Immature natural killer cell (primary cell): ENCODE measurements at places on chromosomes 16 and 17. TPM values are rescaled to one million over a fixed set of nuclear protein-coding genes. Genes with fewer than 3 reads are reported as not detected.
A peak's percentile ranks its signal among the peaks of the same experiment; 100 is the strongest.

ZNF597 gene
- 1.2 TPM for polyA plus RNA-seq

KRTAP4-9 gene
- not detected for polyA plus RNA-seq

GLIS2 gene
- polyA plus RNA-seq: not detected

HASPIN gene
- 0.47 TPM for polyA plus RNA-seq

CES1 gene
- 8.1 TPM for polyA plus RNA-seq

SPEM3 gene
- polyA plus RNA-seq: not detected

HIRIP3 gene
- 14.1 TPM for polyA plus RNA-seq

IRX5 gene
- not detected for polyA plus RNA-seq

DNAH9 gene
- polyA plus RNA-seq: not detected

SLC47A1 gene
- polyA plus RNA-seq: not detected

PRRT2 gene
- not detected for polyA plus RNA-seq

CCL8 gene
- polyA plus RNA-seq: not detected

KRT34 gene
- polyA plus RNA-seq: not detected

CEP95 gene
- polyA plus RNA-seq: 7.1 TPM

VAT1L gene
- not detected for polyA plus RNA-seq

DNAH17 gene
- not detected for polyA plus RNA-seq

GRCh38 chr16:68369697-68370580 lies 59.1 kb downstream of the PRMT7 start:
- peak; percentile 54 for DNase-seq

GRCh38 chr16:25011891-25012514 lies 3.2 kb downstream of the ARHGAP17 start:
- DNase-seq: no peak

GRCh38 chr16:14564861-14565687 lies 65.0 kb downstream of the PARN start:
- DNase-seq: no peak

- no peak for DNase-seq
These were observed 2.8 kb downstream of the TAF1C start for GRCh38 chr16:84183911-84184591.

- no peak for DNase-seq
These were observed 245.9 kb upstream of the HSBP1 start for GRCh38 chr16:83561876-83562275.

GRCh38 chr16:87982581-87983041 lies 31.4 kb downstream of the BANP start:
- no peak for DNase-seq

GRCh38 chr17:21039839-21040575 lies 2.8 kb downstream of the USP22 start:
- no peak for DNase-seq

DNA sequence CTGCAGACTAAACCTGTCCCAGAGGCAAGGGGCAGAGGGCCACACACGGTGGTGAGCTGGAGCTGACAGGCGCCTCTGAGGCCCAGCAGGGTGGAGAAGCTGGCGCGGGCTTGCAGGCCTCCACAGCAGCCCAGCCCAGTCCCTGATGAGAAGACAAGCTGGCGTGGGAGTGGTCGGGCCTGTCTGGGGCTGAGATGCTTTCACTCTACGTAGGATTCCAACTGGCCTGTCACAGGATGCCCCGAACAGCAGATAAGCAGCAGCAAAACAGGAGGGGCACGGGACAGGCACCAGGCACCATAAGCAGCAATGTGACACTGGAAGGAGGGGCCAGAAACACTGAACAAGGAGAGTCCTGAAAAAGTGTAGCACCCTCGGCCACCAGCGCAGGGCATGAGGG lies 40.1 kb downstream of the PEMT start:
- DNase-seq: no peak

GRCh38 chr17:80696456-80696855 lies 151.8 kb downstream of the RPTOR start:
- DNase-seq: no peak

- no peak for DNase-seq
These were observed 156.0 kb downstream of the GSG1L start for GRCh38 chr16:27907457-27907972.

GRCh38 chr17:5714993-5715392 lies 130.7 kb upstream of the NLRP1 start:
- DNase-seq: no peak

DNA sequence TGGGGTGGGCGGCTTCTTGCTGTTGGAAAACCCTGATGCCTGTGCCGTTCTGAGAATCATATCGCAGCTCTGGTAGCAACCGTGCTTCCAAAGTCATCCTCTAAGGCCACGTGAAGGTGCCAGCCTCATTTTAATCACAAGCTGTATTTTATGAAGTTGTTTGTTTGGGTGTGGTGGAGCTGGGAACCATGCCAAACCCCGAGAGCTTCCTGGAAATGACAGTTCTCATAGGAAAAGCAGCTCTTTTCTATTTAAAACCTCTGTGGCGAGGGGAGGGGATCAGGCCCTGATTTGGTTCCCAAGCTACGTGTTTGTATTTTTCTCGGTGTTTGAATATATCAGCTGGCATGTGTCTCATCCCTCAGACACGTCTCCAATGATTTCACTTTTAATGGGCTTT lies 21.7 kb downstream of the KNOP1 start:
- DNase-seq: peak; percentile 8

- no peak for DNase-seq
These were observed 30.6 kb upstream of the TNRC6C start for GRCh38 chr17:77927777-77928518.

- DNase-seq: peak; percentile 26
These were observed 26.1 kb upstream of the AMZ2 start for GRCh38 chr17:68221786-68222185.

GRCh38 chr16:67613808-67614207 lies 31.1 kb upstream of the CARMIL2 start:
- no peak for DNase-seq

DNA sequence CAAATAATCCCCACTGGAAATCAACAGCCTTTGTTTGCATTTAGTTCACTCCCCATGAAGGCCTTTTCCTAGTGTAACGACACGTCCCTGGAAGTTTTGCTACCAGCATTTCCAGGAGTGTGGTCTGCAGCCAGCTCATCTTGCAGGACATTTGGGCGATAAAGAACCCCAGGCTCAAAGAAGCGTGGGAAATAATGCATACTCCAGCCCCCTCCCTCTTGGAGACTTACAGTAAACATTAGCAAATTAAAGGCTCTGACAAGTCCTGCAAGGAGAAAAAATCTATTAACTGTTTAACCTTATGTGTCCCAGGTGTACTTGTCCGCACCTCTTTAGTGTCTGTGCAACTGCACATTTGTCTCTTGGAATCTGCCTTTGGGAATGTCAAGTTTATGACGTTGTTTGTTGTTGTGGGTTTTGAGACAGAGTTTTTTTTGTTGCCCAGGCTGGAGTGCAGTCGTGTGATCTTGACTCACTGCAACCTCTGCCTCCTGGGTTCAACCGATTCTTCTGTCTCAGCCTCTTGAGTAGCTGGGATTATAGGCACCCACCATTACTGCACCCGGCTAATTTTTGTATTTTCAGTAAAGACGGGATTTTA lies 131.1 kb downstream of the ABCC1 start:
- no peak for DNase-seq

- DNase-seq: no peak
These were observed 46.9 kb downstream of the NFATC3 start for GRCh38 chr16:68131813-68132706.

GRCh38 chr17:30808785-30809286 lies 15.7 kb downstream of the CRLF3 start:
- peak; percentile 65 for DNase-seq

DNA sequence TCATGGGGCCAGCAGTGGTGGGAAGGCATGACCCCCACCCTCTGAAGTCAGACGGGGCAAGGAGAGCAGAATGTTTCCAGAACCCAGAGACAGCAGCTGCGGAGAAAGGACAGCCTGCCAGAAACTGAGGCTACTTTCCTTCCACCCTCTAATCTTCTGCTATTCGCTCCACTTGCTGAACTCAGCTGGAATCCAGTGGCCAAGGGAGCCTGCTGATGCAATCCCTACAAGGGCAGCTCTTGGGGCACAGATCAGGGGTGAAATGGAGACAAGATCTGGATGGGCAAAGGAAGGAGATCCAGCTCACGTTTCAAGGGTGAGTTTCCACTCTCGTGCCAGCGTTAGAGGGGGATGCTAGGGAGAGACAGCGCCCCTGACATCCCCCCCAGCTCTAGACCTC lies 479.1 kb downstream of the SLC39A11 start:
- no peak for DNase-seq

DNA sequence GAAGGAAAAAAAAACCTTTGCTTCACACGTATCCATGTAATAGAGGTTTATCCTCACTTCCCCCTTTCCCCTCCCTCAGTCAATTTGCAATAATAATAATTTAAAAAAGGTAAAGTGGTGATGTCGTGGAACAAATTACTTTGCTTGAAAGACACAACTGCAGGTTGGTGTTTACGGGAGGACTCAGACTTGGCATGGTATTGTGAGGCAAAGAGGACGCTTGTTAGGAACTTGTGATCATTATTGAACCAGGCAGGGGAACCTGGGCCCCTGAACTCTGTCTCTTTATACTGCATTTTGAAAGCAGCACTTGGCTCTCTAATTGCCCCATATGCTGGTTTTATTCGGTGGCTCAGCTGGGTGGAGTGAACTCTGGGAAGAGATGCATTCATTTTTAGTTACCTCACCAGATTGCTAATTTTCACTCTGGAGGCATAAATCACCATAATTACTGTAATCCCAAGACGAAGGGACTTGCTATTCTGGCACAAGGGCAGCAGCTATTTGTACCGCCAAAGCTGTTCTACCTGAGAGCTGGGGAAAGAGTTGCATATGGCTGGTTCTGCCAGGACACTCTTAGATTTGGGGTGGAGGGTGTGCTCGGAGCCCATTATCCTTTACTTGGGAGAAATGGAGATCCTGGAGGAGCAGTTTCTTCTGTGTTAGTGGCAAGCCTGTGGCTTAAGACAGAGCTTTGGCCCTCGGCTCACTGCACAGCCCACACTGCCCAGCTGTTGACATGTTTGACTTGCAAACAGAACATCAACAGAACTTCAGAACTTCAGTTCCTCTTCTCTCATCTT lies 5.7 kb upstream of the DHX8 start:
- no peak for DNase-seq

- DNase-seq: no peak
These were observed 186.6 kb downstream of the C16orf78 start for GRCh38 chr16:49560004-49560830.

DNA sequence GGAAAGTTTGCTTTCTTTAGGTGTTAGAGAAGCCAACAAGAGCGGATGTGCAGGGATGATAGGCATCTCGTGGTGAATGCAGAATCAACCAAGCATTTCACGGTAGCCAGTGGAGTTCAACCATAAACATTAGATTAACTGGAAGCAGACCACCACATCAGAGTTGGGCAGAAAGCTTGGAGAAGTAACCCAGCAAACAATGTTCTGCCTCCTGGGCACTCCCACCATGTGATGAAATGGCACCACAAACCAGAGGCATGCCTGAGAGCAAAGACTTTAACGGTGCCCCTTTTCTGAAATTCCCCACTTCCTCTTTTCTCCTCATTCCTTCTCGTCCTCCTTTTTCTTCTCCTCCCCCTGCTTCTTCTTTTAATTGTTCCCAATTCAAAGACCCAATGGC lies 193.5 kb upstream of the ANKFN1 start:
- no peak for DNase-seq

DNA sequence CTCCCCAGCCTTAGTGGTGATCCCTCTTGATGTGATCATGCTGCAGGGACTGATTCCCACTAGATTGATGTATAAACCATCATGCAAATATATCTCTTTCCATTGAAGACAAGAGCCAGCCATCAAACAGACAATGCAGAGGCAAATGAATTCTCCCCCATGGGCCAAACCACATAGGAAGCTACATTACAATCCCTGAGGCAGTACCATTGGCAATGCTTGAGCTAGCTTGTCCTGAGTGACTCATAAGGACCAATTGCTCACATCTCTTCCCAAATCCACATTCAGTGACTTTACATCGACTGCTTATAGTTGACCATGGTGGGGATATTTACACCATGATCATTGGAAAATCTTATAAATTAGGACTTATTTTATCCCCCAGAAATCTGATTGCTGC lies 242.2 kb downstream of the SHISA9 start:
- no peak for DNase-seq

DNA sequence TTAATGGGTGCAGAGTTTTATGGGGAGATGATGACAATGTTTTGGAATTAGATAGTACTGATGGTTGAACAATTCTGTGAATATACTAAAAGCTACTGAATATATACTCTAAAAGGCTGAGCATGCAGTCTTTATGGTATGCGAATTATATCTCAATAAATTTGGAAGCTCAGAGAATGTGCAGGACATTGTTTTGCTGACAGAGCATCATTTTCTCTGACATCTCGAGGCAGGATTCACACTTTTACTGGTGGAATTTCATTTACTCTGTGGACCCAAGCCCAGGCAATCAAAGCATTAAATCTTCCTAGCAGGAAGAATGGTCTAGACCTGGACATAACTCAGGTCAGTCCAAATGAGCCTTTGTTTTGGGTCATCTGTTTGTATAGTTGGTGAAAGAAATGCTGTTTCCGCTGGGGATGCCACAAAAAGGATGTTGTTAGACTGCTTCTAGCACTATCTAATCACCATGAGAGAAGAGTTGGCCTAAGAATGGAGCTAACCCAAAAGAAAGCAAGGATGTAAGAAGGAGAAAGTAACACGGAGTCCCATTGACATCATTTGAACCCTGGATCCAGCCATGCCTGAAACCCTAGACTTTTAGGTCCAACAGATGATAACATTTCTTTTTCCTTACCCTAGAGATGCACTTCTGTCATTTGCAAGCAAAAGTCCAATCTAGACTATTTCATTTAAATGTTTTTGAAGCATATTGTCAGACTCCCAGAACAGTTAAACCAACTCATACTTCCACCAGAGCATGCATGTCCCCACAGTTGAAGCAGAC lies 18.8 kb upstream of the USP10 start:
- DNase-seq: no peak
